ENCODE measurements at places on chromosomes 5 and 9. TPM values are rescaled to one million over a fixed set of nuclear protein-coding genes. Genes with fewer than 3 reads are reported as not detected.
A peak's percentile ranks its signal among the peaks of the same experiment; 100 is the strongest.

- DNase-seq = peak; percentile 54
Observed at GRCh38 chr5:172932313-172933017, 26.8 kb upstream of the RPL26L1 start.

DNA sequence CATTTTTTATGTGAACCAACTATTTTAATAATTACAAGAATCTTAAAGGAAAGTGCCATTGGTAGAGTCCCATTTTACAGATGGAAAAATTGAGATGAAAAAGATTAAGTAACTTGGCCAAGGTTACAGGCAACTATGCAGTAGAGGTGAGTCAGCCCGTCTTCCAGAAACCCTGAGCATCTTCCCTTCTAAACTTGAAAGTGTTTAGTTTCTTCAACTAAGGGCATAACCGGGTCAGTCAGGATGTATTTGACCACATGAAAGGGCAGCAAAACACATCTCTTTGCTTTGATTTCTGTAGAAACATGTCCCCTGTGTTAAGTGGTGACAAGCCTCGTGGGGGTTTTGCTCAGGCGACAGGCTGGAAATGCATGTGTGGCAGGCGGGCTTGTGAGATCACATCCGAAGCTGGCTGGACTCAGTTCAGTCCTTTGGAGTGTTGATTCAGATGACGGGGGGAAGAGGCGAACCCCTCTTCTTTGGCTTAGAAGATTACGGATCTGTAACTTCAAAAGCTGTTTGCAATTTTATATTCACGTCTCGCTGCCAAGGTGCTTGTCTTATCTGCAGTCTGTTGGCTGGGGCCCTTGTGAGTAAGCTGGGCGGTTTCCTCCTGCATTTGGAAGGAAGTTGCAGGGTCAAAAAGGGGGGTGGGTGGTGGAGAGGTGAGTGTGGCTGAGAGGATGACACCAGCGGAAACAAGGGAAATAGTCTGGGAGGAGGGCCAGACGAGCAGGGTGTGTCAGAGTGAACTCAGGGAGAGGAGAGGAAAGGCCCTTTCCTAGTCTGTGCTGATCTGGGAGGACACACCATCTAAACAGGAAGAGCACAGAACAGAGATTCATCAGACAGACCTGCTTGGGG is 78.9 kb upstream of the RPS23 start:
- DNase-seq = no peak

GRCh38 chr9:34647651-34648050 is 1.2 kb downstream of the GALT start:
- DNase-seq = no peak

DNA sequence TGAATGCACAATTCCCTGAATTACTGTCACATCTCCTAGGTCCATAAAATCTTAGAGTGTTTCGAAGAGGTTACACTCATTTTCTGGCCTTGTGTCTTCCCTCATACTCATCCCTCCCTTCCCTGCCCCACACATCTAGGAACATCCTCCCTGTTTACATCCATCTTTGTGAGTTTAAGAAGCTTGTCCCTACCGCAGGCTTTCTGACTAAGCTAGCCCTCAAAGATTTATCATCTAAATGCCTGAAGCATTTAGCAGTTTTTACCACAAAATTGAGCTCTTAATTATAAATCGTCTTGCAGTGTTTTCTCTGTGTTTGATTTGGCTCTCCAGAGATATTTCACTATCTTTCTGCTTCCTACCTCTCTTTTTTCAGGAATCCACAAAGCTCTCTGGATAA is 374.8 kb downstream of the KIAA0825 start:
- no peak for DNase-seq

- DNase-seq = no peak
Observed at GRCh38 chr5:73395256-73395655, 53.3 kb downstream of the FOXD1 start.

GRCh38 chr5:122129306-122129705 is at the start of gene ZNF474:
TSS of gene ZNF474 (plus strand) at chr5:122129546. CDS start at chr5:122151991, 22,445 bp downstream.
- no peak for DNase-seq

OBP2B gene
- not detected for total RNA-seq

CACFD1 gene
- total RNA-seq = 22.8 TPM

NUTM2G gene
- total RNA-seq = not detected

SLC6A18 gene
- total RNA-seq = not detected

Data from frontal cortex (tissue), 4 donors.